ENCODE measurements at places on chromosomes 2 and 18.

GRCh38 chr2:160472839-160473251 lies 20.8 kb downstream of the RBMS1 start:
- DNase-seq = no peak

GRCh38 chr2:94622113-94622618 lies 249.1 kb upstream of the TEKT4 start:
- DNase-seq = no peak

DNA sequence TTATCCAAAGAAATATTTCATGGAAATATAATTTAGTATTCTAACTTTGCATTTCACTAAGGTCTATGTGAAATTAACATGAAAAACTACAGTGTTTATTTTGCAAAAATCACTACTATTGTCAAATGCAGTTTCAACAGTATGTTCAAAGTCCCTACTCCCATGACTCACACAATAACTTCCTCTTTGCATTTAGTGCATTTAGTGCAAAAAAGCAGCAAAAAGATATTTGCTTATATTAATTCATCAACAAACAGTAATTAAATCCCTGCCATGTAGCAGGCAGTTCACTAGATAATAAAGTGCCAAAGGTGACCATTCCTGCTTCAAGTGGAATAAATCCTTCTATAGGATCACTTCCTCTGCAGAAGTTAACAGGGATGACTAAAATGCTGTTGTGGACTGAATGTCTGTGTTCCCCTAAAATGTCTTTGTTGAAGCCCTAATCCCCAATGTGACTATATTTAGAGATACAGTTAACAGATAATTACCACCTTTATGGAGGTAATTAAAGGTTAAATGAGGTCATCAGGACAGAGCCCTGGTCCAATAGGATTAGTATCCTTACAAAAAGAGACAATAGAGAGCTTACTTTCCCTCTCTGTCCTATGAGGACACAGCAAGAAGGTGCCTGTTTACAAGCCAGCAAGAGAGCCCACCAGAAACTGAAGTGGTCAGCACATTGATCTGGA lies 61.7 kb downstream of the STK39 start:
- no peak for DNase-seq

DNA sequence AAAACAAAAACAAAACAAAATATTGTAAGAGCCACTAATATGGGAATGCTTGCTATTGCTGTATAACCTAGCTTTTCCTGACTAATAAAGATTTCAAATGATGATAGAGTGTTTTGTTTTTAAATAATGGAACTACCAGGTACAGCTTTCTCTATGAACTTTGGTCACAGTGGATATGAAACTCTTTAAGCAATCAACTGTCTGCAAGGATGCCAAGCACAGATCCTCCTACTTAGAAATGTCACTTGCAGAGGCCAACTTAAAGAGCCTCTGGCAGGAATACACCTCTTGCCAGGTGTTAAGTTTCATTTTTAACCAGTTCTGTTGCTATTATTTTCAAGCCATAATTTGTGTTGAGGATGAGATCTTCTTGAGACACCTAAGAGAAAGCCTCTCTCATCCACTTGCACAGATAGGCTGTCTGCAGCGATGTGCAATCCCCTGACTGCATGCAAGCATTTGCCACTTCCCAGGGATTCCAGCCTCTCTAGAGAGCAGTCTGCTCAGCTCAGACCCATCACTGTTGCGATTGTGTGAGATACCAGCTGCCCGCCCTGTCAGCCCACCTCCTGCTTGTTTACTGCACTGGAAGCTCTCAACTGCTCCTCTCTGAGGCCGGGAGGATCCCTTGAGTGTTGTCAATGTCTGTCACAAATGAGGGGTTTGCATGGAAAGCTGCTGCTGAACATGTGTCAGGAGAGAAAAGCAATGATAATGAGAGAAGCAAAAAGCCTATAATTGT lies 86.1 kb upstream of the SCG2 start:
- DNase-seq = no peak

- DNase-seq = no peak
Measured at GRCh38 chr2:63544017-63544627, 44.2 kb downstream of the WDPCP start.

DNA sequence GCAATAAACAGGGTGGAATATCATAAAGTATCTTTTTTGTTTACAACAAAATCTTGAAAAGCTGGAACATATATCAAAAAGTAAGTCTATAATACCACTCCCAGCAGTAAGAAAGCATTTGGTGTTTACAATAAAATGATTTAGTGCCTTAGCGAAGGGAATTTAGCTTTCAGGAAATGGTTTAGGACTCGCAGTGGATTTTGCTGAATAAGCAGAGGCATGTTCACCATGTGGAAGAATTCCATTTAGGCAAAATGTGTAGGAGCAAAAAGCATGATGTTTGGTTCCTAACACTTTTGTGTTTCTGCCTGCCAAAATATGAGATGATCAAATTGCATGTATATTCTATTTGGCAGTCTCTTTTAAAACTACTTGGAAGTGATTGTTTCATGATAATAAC lies 163.6 kb downstream of the AGPS start:
- no peak for DNase-seq

DNA sequence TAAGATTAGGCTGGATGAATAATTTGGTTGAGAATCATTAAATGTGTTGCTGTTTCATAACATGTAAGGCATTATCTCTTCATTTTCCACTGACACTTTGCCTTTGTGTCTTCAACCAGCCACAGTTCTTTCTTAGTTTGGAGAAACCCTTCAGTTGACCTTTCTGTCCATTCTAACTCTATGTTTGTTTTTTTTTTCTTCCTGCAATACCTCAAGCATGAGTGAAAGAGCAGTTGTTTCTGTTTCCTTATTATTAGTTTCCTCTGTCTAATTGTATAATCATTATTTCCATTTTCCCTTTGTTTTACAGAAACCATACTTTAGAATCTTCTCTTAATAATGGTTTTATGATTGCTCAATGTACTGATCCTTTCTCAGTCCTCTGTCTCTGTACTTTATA lies 25.6 kb downstream of the HADHB start:
- no peak for DNase-seq

DNA sequence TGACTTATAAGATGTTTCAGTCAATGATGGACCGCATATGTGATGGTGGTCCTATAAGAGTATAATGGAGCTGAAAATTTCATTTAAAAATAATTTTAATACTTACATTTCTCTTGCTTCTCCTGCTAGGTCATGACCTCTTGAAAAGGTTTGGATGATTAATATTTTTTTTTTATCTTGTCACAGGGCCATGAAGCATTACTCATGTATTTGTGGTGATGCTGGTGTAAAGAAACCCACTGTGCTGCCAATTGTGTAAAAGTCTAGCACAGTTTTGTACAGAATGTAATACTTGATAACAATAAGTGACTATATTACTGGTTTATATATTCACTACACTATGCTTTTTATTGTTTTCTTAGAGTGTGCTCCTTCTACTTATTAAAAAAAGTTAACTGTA lies 124.2 kb upstream of the CELF4 start:
- DNase-seq = no peak

DNA sequence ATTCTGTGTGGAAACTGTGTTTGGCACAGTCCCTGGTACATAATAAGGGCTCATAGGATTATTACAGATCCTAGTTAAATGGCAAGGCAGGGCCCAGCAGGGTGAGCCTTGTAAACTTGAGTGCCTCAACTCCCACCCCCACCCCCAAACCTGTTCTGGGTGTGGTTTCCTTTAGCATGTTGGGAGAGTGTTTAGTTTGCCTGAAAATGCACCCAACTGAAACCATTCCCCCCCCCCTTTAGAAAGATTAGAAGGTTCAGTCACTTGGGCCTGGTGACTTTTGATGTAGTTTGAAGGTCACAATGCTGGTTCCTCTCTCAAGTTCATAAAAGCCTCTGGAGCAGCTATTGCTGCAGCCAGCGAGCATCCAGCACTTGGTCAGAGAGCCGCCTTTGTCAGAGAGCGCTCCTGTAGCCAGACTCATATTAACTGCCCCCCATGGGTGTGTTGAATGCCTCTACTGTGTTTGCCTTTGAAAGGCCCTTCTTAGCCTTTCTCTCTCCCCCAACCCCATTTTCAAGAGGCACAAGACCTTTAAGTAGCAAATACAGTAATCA lies 113.7 kb downstream of the SPTBN1 start:
- DNase-seq = no peak

DNA sequence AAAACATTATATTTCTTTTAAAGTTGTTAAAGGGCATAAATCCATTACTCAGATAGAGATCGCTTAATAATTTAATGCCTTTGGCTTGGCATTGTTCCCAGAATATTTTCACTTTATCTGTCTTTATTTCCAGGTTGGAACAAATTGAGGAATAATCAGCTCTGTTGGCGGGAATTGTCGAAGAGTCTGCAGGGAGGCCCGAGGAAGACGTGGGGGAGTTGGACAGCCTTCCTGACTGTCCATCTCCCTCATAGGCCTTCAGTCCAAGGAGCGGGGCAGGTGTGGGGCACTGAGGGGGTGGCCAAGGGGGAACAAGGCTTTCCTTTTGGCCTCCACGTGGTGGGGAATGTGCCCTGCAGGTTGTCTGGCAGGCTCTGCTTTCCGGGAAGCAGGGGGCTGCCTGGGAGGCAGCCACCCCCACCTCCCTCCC lies 179.6 kb downstream of the ZBTB7C start:
- no peak for DNase-seq

DNA sequence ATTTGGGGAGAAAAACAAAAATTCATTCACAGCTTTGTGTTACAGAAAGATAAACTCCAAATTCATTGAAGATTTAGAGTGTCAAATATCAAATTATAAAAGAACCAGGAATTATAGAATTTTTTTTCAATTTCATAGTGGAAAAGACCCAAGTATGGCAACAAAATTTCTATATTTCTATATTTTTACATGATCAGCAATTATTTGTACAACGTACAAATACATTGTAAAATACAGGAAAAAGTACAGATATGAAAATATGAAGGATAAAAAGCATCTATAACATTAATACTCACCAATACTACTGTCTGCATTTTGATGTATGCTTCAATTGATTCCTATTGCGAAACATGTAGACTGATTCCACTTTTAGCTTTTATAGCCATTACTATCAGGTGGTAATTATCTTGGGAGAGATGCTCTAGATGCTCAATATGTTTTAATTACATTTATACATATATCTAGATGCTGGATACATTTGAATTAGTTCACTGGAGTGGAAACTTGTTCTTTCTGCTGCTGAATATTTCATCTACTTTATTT lies 4.0 kb downstream of the SH3YL1 start:
- no peak for DNase-seq

DNA sequence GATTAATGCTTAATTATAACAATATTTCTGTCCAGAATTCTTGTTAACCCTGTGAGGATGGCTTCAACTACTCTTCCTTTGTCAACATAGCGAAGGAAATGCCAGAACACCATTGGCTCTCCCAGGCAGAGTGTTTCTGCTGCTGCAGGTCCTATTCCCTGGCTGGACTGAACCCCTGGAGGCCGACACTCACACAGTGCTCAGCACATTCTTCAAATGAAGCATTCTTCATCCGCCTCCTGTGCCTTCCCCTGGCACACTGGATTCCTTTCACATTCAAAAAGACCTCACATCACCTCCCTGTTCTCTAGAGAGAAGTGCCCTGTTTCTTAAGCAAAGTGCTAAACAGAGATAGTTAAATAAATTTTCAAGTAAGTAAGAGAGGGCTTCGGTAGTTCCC lies 187.3 kb upstream of the MSH6 start:
- DNase-seq = no peak

DNA sequence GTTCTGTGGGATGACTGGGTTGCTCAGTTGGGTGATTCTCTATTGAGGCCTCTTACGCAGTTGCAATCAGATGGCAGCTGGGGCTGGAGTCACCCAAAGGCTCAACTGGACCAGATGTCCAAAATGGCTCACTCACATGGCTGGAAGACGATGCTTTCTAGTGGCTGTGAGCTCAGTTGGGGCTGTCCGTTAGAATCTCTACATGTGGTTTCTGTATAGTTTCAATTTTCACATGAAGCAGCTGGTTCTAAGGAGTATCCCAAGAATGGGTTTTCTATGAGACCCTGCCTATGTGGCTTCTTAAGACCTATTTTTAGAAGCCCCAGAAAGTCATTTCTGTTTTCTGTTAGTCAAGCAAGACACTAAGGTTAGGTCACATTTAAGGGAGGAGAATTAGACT lies 4.4 kb downstream of the XRCC5 start:
- DNase-seq = no peak

DNA sequence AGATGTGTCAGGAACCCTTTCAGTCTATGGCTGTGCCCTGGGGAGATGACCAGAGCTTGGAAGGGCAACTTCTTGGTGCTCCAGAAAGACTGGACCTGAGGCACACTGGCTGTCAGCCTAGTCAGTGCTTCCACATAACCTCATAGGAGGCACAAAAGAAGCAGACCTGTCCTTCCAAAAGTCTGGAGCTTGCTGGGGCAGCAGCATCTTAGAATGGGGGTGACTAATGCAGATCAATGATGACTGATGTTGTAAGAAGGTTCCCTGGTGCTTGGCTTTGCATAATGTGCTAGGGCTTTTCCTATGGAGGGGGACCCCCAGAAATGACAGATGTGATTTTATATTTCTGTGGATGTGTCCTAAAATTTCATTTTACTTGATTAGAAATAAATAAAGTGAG lies 255.7 kb upstream of the THUMPD2 start:
- DNase-seq = no peak

GRCh38 chr2:108385411-108386071 lies 7.8 kb downstream of the SULT1C4 start:
- peak; percentile 59 for DNase-seq

DNA sequence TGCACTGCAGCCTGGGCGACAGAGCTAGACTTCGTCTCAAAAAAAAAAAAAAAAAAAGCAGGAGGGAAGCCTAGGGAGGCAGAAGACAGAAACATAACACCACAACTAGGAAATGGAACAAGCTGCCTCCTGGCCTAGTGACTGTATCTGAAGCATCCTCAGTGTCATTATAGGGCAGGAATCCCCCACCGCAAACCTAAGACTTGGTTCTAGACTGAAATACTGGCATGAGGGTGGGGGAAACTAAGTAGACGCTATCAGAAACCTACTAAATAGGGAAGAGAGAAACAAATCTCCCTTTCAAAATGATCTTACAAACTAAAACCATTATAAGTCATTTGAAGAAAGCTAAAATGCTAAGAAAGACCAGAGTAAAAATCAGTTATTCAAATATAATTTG lies 16.4 kb upstream of the SMAD2 start:
- no peak for DNase-seq

Data from Caco-2 (cell line).